ENCODE measurements at places on chromosomes 2 and 18. TPM values are rescaled to one million over a fixed set of nuclear protein-coding genes. Genes with fewer than 3 reads are reported as not detected.

DNA sequence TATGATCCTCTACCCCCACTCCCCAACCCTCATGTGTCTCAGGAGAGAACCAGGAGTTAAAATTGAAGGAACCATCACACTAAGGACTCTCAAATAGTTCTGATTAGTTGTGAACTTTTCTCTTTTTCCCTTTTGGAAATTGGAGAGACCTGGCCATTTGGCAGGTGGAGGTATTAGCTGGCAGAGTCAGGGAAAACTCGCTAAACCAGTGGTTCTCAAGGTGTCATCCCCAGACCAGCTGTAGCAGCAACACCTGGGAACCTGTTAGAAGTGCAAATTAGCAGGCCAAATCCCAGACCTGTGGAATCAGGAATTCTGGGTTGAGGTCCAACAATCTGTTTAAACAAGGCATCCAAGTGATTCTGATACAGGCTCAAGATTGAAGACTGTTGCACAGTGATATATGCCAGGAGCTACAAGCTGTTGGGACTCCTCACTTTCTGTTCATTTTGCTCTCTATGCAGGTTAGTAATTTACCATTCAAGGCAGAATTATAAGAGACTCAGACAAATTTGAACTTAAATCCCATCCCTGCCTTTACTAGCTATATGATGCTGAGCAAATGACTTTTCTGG lies 2.8 kb upstream of the TMEM131 start:
- H3K36me3 ChIP-seq: no peaks in the 10 kb centered on the region
- no peak for DNase-seq
- peaks cover 12% of the 10 kb centered on the region for H3K4me1 ChIP-seq
- no peak overlapping the region for H3K27ac ChIP-seq
- no peaks in the 10 kb centered on the region for H3K27me3 ChIP-seq

Gene ST3GAL5
- 76.7 TPM for total RNA-seq

DNA sequence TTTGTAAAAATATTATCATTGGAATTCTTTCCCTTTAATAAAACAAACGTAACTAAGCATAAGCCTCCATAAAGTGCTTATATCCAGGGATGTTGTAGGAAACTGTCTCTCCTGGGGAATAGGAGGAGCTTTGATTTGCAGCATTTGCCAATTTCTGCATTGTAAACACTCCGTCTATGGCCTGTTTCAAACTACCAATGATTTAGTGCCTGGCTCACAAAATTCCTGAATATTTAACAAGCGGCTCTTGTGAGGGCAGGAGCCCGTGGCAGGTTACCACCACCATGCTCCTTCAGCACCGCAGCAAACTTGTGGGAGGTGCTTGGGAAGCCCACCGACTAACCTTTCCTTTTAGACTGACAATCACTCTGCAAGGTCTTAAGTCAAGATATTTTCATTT lies 520.3 kb downstream of the SOX11 start:
- no peak for DNase-seq
- H3K27me3 ChIP-seq: no peaks in the 10 kb centered on the region
- H3K4me1 ChIP-seq: no peaks in the 10 kb centered on the region
- no peak overlapping the region for H3K4me3 ChIP-seq
- H3K36me3 ChIP-seq: no peaks in the 10 kb centered on the region

DNA sequence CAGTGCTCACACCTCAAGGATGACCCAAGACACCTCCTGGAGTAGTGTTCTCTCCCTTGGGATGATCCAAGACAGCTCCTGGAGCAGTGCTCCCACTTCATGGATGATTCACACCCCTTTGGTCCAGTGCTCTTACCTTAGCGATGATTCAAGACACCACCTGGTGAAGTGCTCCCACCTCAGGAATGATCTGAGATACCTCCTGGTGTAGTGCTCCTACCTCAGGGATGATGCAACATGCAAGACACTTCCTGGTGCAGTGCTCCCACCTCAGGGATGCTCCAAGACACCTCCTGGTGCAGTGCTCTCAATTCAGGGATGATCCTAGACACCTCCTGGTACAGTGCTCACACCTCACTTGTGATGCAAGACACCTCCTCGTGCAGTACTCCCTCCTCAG lies 123.1 kb downstream of the ASB1 start:
- no peak for DNase-seq
- H3K27ac ChIP-seq: no peak overlapping the region
- no peaks in the 10 kb centered on the region for H3K4me1 ChIP-seq
- no peak overlapping the region for H3K4me3 ChIP-seq
- H3K27me3 ChIP-seq: peaks cover 14% of the 10 kb centered on the region

Gene C18orf32
- total RNA-seq: 40.1 TPM

Gene ICA1L
- total RNA-seq: 1.6 TPM

DNA sequence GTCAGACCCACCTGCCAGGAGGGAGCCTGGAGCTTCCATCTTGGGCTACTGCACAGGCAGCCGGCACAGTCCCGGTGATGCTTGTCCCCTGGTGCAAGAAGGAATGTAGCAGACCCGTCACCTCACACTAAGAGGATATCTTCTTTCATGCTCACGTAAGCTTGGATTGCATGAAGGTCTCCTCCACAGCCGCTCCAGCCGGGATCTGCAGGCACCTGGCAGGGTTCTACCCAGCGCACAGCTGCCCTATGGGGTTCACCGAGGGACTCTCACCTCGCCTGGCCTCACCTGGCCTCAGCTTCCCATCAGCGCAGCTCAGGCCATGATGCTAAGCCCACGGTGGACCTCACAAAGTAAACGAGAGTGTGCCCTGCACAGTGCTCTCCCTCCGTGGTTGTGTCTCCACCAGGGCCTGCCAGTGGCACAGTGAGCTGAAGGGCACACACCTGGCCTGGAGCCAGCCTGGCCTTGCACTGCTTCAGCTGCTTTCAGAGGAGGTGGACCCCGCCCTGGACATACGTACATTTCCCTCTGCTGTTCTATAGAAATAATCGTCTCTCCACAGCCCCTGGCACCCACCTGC lies 239.1 kb downstream of the SEPTIN10 start:
- H3K4me1 ChIP-seq: no peaks in the 10 kb centered on the region
- H3K27ac ChIP-seq: no peak overlapping the region
- H3K4me3 ChIP-seq: no peak overlapping the region
- no peaks in the 10 kb centered on the region for H3K36me3 ChIP-seq

DNA sequence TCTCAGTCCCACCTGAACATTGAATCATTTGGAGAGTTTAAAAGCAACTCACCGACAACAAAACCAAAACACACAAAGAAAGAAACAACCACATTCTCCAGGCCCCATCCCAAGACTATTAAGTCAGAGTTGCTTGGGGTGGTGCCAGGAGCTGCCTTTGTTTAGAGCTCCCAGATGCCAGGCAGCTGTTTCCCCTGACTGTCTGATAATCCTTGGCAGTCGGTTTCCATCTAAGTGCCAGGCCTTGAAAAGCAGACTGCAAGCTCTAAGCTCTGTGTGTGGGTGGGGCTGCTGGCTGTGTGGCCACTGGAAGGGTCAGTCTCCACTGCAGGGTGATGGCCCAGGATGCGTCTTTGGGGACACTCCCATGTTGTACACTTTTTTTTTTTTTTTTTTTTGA lies 255.3 kb upstream of the AGAP1 start:
- H3K4me1 ChIP-seq: no peaks in the 10 kb centered on the region
- DNase-seq: no peak
- no peak overlapping the region for H3K4me3 ChIP-seq

DNA sequence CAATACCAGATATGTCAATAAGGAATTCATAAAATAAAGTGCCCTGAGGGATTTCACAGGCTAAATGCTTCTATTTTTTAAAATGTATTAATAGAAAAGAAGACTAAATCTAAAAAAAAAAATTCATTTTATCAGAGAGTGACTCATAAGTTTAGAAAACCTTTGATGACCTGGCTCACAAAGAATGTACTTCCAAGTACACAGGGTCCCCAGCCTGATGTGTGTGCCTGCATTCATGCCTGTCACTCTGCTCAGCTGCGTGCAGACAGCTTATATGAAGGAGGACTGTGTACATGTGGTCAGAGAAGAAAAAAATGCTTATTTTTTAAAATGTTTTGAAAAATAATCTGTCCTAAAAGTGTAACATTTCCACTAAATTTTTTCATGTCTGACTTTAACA lies 3.0 kb upstream of the CPS1 start:
- no peak overlapping the region for H3K27ac ChIP-seq
- no peaks in the 10 kb centered on the region for H3K27me3 ChIP-seq
- H3K4me3 ChIP-seq: no peak overlapping the region
- no peaks in the 10 kb centered on the region for H3K4me1 ChIP-seq
- DNase-seq: no peak

GRCh38 chr2:30756971-30757370 lies 50.3 kb downstream of the CAPN13 start:
- peak; percentile 25 for DNase-seq
- H3K27ac ChIP-seq: no peak overlapping the region
- H3K4me3 ChIP-seq: no peak overlapping the region
- no peaks in the 10 kb centered on the region for H3K4me1 ChIP-seq

DNA sequence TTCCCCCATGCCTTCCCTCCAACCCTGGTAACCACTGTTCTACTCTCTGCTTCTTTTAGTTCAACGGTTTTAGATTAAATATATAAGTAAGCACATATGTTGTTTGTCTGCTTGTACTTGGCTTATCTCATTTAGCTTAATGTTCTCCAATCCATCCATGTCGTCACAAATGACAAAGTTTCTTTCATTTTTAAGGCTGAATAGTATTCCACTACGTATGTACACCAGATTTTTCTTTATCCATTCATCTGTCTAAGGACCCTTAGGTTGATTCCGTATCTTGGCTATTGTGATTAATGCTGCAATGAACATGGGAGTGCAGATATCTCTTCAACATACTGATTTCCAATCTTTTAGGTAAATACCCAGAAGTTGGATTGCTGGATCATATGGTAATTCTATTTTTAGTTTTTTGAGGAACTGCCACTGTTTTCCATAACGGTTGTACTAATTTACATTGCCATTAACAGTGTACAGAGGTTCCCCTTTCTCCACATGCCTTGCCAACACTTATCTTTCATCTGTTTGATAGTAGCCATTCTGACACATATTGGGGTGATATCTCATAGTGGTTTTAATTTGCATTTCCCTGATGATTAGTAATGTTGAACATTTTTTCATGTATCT lies 8.1 kb downstream of the ASB3 start:
- H3K27ac ChIP-seq: no peak overlapping the region
- H3K27me3 ChIP-seq: no peaks in the 10 kb centered on the region
- H3K36me3 ChIP-seq: peaks cover 17% of the 10 kb centered on the region
- H3K4me3 ChIP-seq: no peak overlapping the region
- no peak for DNase-seq
- no peaks in the 10 kb centered on the region for H3K4me1 ChIP-seq

Gene MC5R
- not detected for total RNA-seq

- no peaks in the 10 kb centered on the region for H3K27me3 ChIP-seq
- peaks cover 2% of the 10 kb centered on the region for H3K36me3 ChIP-seq
- no peak for DNase-seq
- no peak overlapping the region for H3K4me3 ChIP-seq
- H3K4me1 ChIP-seq: no peaks in the 10 kb centered on the region
- H3K27ac ChIP-seq: no peak overlapping the region
These were observed 12.5 kb downstream of the BOK start for GRCh38 chr2:241570961-241571581.

GRCh38 chr2:238176613-238177012 lies 17.8 kb downstream of the ERFE start:
- peaks cover 84% of the 10 kb centered on the region for H3K36me3 ChIP-seq
- no peak overlapping the region for H3K27ac ChIP-seq
- H3K4me1 ChIP-seq: no peaks in the 10 kb centered on the region
- no peak for DNase-seq

Gene CRYGC
- not detected for total RNA-seq

- H3K27ac ChIP-seq: no peak overlapping the region
- H3K27me3 ChIP-seq: no peaks in the 10 kb centered on the region
These were observed 9.0 kb downstream of the WDR54 start for GRCh38 chr2:74430502-74430901.

Gene ZAP70
- total RNA-seq: 440 TPM

DNA sequence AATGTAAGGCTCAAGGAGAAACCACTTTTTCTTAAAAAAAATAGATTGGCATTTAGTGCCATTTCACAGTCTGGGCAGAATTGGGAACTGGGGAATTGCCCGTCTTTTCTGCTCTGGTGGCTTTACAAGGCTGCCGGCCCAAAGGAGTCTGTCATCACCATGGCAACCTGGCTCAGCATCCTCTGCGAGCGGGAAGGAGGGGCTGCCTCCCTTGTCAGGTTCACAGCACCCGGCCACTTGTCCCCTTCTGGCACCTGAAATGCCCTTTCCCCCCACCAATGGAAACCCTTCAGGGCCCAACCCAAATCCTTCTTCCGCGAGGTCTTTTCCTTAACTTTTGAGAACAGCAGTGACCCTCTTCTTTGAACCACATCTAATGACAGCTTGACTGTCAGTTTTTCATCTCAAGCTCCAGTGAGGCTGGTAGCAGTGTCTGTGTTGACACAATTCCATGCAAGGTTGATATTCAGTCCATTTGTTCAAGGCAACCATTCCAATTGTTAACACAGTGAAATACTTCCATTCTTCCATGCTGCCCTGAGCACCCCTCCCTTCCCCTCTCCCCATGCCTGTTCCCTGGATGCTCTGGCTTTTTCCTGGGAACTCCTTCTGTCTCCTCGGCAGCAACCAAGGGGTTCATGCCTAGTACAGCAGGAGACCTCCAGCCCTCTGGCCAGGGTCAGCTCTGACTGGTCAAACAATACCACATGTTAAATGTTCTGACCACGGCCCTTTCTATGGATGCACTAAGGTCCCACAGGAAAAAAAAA lies 79.6 kb downstream of the DNER start:
- no peak for DNase-seq
- no peak overlapping the region for H3K27ac ChIP-seq
- peaks cover 12% of the 10 kb centered on the region for H3K27me3 ChIP-seq

DNA sequence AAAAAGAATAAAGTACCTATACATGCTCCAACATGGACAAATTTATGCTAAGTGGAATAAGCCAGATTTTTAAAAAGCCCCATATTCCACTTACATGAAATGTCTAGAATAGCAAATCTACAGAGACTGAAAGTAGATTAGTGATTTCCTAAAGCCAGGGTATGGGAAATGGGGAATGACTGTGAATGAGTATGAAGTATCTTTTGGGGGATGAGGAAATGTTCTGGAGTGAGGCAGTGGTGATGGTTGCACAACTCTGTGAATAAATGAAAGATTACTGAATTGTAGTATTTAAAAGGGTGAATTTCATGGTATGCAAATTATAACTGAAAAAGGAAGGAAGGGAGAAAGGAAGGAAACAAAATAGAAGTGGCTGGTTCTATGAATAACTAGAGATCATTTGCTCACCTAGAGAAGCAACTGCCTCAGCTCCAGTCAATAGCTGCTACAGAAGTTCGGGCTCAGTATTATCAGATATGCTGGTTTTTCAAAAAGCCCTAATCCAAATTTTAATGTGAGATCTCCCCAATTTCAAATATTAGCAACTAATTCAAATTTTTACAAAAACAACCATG lies 39.3 kb downstream of the MAP3K2 start:
- no peak overlapping the region for H3K27ac ChIP-seq
- DNase-seq: no peak
- H3K36me3 ChIP-seq: no peaks in the 10 kb centered on the region
- no peak overlapping the region for H3K4me3 ChIP-seq

- H3K4me1 ChIP-seq: no peaks in the 10 kb centered on the region
- no peak for DNase-seq
- H3K4me3 ChIP-seq: no peak overlapping the region
- no peaks in the 10 kb centered on the region for H3K27me3 ChIP-seq
- no peak overlapping the region for H3K27ac ChIP-seq
These were observed 124.9 kb downstream of the PLCL1 start for GRCh38 chr2:197929008-197929885.

- no peak for DNase-seq
- peaks cover 15% of the 10 kb centered on the region for H3K27me3 ChIP-seq
- H3K4me3 ChIP-seq: no peak overlapping the region
- no peak overlapping the region for H3K27ac ChIP-seq
- no peaks in the 10 kb centered on the region for H3K36me3 ChIP-seq
These were observed 52.6 kb upstream of the DAPL1 start for GRCh38 chr2:158742536-158742935.
